ENCODE measurements at places on chromosomes 6 and 20.

DNA sequence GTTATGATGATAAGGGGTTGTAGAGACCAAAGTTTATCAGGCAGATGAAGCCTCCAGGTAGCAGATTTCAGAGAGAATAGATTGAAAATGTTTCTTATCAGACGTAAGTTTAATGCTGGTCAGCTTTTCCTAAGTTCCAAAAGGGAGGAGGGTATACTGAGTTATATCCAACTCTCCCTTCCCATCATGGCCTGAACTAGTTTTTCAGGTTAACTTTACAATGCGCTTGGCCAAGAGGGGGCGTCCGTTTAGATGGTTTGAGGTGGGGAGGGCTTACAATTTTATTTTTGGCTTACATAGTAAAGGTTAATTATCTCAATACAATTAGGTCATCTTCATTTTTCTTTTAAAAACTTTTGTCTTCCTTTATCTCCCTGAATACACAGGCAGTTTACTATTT, 19.4 kb upstream of the IL22RA2 start:
- DNase-seq, result no peak

DNA sequence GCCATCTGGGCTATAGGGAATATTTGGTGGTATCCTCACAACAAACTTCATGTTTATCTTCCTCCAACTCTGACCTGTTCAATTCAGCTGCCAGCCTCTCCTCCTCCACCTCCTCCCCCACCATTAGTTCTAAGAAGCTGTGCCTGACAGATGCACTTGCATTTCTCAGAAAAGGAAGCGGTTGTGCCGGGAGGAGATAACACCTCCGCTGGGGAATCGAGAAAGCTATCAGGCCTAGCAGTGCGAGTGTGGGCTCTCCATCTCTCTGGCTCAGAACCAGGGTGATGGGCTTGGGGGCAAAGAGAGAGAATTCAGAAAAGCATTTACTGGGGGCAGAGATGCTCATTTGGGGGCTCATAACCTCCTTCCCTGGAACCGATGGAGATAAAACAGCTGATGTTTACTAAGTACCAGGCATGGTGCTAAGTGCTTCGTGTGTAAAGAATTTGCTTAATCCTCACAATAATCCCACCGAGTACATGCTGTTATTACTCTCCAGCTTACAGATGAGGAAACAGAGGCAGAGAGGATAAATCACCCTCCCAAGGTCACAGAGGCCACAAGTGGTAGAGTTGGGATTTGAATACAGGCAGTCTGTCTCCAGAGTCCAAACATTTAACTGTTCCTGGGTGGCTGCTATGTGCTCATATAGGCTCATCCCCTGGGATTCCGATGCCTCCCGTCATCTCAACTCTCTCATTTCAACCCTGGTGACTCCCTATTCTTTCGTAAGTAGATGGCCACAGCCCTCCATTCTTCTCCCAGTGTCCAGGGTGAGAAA, 38.3 kb downstream of the COX4I2 start:
- peak; percentile 28 for DNase-seq

GRCh38 chr6:129233458-129234134, 350.7 kb downstream of the LAMA2 start:
- no peak for DNase-seq

DNA sequence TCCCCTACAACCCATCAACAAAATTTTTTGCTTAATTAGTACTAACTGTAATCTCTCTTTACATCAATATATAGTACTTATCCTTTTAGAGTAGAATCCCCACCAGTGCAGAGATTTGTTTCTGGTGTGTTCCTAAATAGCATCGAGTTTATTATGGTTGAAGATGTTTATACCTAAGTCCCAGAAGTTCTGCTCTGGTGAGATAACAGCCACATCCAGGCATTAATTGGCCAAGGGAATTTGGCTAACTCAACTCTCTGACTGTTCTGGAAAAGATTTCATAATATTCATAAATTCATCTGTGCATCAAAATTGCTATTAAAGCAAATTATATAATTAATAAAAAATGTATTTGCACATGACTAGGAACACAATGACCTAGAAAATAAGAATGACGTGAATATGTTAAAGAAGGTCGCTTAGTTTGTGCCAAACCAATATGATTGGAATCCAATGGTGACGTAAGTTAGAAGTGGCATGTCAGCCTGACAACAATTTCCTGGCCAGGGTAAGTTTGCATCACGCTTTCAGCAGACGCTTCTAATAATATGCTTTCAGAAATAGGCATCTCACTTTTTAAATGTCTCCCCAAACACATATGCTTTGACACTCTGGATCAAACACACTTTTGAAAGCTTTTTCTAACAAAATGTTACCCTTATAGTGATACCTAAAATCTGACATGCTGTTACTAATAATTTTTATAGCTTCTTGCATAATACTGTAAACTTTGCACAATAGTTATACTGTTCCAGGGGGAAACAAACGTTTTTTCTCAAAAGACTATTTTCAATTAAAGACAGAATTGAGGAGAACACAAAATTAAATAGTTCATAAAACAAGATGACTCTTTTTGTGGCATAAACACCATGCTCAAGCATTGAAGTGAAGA, 236.7 kb downstream of the TENT5A start:
- no peak for DNase-seq

DNA sequence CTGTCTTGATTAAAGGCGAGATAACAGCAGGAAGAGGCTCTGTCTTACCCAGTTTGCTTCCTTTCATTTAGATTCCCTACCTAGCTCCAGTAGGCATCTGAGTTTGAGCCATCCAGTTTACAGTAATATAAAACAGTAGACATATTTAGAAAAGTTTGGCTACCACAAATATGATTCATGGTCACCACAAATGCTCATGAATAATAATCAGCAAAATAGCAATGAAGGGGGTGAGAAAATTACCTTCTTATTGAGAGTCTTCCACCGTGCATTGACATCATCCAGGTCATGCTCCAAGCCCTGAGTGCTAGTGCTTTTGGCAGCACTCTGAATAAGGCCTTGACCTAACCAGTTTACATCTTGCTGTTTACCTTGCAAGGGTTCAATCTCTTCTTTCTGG, 106.2 kb downstream of the DST start:
- DNase-seq, result no peak

DNA sequence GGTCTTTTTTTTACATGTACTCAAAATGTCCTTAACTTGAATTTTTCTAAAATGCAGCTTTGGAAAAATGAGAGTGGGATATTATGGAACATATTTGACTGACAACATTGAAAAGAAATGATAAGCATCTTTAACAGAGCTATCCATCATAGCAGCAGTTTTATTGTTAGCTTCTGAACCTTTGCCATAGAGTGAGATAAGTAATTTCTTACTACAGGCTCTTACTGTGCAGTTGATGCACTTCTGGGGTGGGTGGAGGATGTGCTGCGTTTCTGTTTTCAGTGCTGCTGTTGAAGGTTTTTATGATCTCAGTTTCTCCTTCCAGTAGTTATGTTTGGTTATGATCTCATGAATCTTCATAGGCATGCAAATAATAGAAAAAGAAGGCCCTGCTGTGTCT, 267.0 kb downstream of the TMEM242 start:
- no peak for DNase-seq

DNA sequence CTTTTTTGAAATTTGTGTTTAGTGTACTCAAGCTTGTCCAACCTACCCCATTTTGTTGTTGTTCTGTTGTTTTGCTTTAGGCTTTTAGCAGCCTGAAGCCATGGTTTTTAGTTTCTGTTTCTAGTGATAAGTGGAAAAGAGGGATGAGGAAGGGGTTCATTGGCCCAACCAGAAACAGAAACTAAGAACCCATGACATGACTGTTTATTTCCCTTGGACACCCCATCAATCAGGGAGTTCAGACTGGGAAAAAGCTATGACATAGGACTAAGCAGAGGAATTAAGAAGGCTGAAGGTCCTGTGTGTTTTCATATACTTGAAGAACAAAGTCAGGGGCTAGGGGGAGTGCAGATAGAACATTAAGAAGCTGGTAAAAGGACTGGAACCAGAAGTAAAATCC, 194.5 kb upstream of the THEMIS start:
- no peak for DNase-seq

- no peak for DNase-seq
Measured at GRCh38 chr6:101980924-101981323, 587.4 kb downstream of the GRIK2 start.

GRCh38 chr20:63744574-63745423, 5.2 kb downstream of the SLC2A4RG start:
- DNase-seq, result no peak

- no peak for DNase-seq
Measured at GRCh38 chr6:3529232-3529631, 72.4 kb upstream of the SLC22A23 start.

DNA sequence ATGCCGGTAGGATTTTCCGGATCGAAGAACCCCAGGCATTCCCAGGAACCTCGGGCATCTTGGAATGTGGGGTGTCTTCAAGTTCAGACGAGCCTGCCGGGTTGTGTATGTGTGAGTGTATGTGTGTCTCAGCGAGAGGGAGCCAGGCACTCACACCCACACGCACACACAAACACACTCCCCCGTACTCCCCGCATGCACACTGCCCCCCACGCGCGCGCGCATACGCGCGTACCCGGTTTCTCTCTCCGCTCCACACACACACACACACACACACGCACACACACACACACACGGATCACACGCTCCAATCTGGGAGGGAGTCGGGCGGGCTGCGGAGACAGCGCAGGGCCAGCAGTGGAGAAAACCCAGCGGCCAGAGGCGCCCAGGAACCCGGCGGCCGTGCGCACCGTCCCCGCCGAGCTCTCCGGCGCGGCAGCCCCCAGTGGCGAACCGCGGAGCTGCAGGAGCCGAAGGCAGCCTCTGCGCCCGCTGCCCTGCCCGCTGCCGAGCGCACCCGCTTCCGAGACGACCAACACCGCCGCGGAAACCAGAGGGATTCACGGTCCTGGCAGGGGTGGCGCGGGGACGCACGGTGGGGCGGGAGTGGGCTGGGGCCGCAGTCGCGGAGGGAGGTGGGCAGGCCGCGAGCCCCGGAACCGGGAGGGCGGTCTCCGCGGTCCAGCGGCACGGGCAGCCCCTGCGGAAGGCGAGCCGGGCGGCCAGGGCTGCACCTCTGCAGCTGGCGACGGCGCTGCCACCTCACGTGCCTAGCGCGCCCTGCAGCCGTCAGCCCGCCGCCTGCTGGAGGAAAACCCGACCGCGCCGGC, at the start of gene LRFN2:
Gene LRFN2, minus strand, starts transcription at position 125 of the 830 bp plus-strand sequence.
- peak; percentile 91 for DNase-seq

DNA sequence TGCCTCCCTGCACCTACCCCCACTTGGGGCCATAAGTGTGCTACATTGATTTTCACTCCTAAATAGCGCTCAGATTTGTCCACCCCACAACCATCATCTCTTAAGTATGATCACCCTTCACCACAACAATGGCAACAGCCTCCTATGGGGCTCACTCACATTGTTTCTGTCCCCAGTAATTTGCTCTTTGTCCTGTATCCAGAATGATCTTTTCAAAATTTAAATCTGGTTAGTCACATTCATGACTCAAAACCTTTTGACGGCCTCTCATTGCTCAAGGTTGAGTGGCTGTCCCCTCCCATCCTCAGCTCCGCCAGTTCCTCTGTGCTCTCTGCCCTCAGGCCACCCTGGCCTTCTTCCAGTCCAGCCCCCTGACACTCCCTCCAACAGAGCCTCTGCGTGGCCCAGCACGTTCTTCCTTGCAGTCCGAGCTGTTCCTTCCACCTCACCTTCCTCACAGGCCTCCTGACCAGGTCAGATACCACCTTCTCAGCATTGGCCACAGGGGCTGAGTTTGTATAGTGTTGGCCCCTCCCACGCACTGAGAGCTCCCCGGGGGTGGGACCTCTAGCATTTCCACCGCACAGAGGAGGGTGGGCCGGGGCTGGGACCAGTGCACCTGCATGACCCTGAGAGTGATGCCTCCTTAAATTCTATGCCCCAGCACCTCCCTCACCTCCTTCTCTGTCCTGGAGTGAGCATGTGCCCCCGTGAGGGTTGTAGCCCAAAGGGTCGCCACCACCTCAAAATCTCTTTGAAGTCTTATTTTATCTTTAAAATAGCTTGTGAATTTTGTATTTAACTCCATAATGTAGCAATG, 2.4 kb upstream of the PPP1R3G start:
- DNase-seq, result peak; percentile 88

DNA sequence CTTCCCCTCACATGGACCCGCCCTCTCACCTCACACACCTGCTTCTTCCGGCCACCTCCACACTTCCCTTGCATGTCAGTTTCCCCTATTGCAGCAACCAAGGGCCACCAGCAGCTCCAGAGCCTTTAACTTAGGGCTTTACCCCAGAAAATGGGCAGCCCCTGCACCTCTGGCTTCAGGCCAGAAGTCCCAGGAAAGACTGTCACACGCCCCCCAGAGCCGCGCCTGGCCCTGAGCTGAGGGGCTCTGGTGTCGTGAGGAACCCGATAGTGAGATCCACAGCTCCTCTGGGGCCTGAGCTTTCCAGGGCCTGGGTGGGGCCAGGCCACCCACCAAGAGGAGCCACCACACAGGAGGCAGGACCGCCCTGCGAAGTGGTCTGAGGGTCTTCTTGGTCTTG, 182.4 kb downstream of the DLL1 start:
- DNase-seq, result no peak

DNA sequence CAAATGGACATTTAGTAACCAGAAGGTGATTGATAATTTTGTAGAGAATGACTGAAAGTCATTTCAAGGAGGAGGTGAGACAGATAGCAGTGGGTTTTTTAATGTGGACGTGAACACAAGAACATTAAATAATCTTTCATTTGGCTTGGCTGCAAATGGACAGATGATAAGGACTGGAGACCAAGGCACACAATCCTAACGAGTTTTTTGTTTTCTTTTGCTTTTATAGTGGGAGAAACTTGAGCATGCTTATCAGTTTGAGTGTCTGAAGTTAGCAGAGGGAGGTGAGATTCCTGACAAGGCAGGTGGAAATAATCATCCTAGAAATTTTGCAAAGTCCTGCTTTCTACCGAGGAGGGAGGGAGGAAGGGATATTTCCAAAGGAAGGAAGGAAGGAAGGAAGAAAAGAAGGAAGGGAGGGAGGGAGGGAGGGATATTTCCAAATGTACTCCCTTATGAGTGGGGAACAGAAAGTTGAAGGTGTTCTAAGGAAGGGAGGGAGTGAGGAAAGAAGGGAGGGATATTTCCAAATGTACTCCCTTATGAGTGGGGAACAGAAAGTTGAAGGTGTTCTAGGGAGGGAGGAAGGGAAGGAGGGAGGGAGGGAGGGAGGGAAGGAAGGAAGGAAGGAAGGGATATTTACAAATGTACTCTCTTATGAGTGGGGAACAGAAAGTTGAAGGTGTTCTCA, 63.1 kb downstream of the RNF217 start:
- DNase-seq, result no peak

DNA sequence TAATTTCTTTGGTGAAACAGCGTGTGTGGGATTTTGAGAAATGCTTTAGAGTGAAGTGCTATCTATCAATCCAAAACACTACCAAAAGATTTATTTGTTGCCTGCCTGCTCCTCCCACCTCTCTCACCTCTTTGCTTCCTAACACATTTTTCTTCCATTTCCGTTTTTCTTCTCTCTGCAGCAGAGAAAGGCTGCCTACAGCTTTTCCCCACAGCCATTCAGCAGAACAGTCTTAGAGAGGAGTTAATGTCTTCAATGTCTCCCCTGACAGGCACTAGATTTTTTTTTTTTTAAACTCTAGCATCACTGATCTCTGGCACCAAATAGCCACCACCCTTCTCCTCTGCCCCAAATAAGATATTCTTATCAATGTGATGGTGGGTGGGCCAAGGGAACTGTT, 327.8 kb upstream of the MAN1A1 start:
- no peak for DNase-seq
